Epithelial cell of esophagus (primary cell): ENCODE measurements at places on chromosomes 2 and 18.

DNA sequence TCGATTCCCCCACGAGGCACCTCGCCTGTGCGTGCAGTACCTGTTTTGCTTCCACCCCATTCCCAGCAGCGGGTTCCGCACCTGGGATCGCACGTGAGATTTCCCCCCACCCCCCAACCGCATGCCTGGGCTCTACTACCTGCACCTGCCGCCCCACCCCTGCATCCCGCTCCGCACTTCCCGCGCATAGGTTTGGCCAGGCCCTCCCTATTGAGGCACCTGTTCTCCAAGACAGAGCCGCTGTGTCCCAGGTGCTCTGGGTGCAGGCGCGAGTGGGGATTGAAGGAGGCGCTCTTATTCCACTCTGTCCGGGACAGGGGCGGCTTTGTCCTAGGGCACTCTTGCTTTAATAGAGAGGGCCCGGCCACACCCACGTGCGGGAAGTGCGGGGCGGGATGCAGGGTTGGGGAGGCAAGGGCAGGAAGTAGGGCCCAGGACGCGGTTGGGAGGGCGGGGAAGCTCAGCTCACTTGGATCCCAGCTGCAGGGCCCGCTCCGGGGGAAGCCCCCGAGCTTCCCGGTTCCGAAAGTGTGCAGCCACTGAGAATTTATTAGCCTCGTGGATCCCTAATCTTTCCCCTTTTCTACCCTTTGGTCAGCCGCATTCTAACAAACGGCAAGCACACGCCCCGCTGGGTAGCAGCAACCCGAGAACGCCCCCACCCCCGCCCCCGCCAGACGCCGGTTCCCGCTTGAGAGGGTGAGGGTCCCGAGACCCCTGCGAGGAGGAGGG is 670 bp upstream of the MOCOS start:
- DNase-seq: peak; percentile 24

- DNase-seq: no peak
Measured at GRCh38 chr2:23297112-23297511, 87.9 kb upstream of the KLHL29 start.

DNA sequence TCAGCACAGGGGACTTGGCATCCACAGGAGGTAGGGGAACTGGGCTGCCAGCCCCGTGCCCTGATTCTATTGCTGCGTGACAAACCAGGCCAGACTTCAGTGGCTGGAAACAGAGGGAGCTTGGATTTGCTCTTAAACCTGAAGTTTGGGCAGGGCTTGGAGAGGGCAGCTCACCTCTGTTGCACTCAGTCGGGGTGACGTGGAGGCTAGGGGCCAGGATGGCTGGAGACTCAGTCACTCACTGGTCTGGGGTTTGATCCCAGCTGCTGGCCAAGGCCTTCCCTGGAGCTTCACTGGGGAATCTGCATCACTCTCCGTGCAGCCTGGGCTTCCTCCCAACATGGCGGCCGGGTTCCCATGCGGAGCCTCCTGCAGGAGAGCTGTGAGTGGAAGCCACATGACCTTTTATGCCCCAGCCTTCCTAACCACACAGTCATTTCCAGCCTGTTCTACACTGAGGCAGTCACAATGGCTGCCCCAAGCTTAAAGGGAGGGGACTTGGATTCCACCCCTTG is 175.2 kb upstream of the HDAC4 start:
- DNase-seq: no peak

DNA sequence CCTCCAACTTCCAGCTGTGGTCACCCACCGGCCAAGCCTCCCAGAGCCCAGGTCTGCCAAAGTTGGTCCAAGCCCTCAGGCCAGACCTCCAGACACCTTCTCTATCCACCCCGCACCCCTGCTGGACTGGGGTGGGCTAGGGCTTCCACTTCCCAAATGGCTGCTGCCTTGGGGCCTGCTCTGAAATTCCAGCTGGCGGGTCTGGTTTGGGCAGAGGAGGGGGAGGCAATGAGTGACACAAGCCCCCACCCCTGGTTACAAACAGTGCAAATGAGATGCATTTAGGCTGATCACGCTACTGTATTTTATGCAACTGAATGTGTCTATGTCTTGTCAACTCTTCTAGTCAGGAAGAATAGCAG is 14.6 kb downstream of the POU3F3 start:
- no peak for DNase-seq

- no peak for DNase-seq
Measured at GRCh38 chr2:71458413-71459083, 5.2 kb downstream of the DYSF start.

DNA sequence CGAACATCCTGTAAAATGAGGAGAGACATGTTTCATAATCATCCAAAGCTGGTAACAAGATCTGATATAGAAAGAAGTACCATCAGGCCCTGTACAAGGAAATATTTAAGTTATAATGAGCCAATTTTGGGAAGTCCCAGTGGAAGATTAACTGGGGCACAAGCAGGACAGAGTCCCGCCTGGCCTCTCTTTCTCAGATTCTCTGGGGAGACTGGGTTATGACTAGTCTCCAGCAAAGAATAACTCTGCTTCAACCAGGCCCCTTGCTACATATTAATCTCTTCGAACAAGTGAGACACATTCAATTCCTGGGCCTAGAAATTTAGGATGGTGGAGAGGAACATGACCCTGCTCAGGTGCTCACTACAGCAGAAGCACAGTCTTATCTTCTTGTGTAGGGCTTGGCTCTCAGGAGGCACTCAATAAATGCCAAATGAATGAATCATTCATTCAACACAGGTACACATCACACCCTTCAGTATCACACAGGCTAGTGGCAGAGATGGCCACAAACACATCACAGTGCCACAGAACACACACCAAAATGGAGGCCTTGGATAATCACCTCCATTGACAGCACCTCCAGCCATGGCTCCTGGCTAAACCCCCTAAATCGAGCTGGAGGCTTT is 46.4 kb upstream of the RNF152 start:
- peak; percentile 66 for DNase-seq

DNA sequence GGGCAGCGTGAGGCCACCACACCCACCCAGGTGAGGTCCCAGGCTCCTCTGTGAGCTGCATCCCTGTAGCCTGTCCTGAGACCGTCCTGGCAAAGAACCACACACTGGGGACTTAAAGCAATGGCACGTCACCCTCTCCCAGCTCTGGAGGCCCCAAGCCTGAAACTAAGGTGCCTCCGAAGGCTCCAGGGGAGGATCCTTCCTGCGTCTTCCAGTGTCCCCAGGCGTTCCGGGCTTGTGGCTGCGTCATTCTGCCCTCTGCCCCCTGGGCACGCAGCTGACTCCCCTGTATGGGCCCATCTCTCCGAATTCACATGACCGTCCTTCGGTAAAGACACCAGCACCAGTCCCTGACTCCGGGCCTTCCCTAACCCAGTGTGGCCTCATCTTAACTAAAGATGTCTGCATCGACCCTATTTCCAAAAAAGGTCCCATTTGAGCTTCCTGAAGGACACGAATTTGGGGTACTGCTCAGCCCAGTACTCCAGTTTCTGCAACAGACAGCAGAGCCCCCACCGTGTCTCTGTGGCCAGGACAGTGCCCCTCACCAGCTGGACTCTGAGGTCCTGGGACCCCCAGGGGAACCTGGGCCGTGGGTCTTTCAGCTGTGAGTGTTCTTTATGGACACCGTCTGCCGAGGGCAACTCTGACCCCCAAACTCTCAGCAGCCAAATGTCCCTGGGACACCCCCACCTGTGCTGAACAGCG is 75.2 kb upstream of the CTDP1 start:
- DNase-seq: no peak

DNA sequence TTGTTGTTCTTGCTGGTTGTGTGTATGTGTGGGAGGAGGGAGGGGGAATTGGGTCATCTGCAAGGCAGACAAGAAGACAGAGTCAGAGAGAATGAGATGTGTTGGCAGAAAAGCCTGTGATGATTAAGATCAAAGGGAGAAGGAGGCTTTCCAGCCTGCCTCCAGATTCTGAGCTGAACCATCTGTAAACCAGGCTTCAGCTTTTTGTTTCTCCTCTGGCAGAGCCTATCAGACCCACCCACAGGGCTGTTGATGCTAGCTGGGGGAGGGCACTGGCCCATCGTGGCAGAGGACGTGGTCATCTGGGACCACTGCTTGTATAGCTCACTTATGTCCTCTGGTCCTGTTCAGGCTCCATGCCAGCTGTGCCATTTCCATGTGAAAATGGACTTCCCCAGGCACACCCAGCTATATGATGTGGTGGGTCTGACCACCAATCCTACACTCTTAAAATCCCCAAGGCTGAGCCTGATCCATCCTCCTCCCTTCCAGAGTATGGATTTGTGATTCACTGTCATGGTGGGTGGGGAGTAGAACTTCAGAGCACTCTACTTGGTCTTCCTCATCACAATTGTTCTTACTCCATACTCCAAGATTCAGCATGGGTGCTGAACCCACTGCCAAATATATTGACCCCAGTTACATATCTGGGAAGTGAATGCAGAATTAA is 27.8 kb upstream of the COL6A3 start:
- DNase-seq: peak; percentile 21

DNA sequence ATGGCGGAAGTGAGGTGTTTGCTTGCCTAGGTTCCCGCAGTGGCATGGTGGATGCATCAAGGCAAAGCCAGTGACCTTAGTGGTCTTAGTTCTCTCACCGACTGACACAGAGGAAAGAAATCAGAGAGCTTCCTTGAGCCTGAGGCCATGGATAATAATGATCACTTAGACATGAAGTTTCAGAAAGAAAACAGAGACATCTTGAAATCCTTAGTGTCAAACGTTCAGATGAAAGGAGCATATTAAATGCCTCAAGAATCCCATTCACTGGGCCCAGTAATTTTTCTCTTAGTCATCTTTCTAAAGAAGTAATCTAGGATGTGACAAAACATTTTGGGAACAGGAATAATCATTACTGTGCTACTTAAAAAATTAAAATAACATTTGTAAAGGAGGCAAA is 35.2 kb downstream of the COPS8 start:
- no peak for DNase-seq

- no peak for DNase-seq
Measured at GRCh38 chr18:74604361-74604760, 6.7 kb downstream of the ZNF407 start.

DNA sequence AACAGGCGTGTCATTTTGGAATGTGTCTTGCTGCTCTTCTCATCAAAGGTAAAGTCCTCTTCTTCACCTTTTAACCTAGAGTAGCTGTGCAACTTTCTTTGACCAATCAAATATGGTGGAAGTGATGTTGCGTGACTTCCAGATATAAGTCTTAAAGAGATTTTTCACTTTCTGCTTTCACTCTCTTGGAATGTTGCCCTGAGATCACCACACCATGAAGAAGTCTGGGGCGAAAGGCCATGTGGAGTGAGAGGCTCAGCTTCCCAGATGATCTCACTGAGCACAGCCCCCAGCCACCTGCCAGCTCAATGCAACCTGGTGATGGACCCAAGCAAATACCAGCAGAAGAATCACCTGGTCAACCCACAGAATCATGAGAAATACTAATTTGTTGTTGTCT is 7.1 kb upstream of the GALNT3 start:
- no peak for DNase-seq

GRCh38 chr2:217004656-217005055 is 144.8 kb upstream of the TNP1 start:
- no peak for DNase-seq

- DNase-seq: no peak
Measured at GRCh38 chr2:181675254-181675653, 5.1 kb downstream of the NEUROD1 start.

- DNase-seq: no peak
Measured at GRCh38 chr18:23203891-23204432, 68.7 kb downstream of the CABLES1 start.

- no peak for DNase-seq
Measured at GRCh38 chr18:76941284-76941683, 118.9 kb downstream of the ZNF236 start.
